Stimulated activated CD4-positive, alpha-beta T cell treated with anti-CD3 and anti-CD28 coated beads, Interleukin-12 subunit alpha, Interleukin-12 subunit beta, amount 100 ng/mL, for 48 hours (primary cell): ENCODE measurements at places on chromosomes 7 and 10.

GRCh38 chr7:78953726-78954363 lies 499.6 kb downstream of the MAGI2 start:
- DNase-seq, result no peak

- no peak for DNase-seq
These were observed 73.0 kb downstream of the TFPI2 start for GRCh38 chr7:93817526-93817925.

DNA sequence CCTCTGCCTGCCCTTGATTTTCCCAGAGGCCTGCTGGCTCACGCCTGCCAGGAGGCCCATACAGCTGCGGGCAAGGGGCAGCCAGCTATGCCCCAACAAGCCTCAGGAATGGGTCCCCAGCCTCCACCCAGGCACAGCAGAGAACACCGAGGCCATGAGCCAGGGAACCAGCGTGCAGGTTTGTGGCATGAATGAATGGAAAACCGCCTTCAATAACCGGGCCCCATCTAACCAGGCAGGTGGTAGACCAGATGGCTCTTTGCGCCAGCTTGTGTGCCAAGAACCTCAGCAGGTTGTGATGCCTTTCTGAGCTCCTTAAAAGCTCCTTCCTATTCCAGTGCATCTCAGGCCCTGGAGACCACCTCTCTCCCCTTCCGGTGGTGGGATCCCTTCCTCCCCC lies 50.2 kb downstream of the ELFN1 start:
- no peak for DNase-seq

- DNase-seq, result no peak
These were observed 82.0 kb downstream of the DOCK4 start for GRCh38 chr7:112124061-112124766.

DNA sequence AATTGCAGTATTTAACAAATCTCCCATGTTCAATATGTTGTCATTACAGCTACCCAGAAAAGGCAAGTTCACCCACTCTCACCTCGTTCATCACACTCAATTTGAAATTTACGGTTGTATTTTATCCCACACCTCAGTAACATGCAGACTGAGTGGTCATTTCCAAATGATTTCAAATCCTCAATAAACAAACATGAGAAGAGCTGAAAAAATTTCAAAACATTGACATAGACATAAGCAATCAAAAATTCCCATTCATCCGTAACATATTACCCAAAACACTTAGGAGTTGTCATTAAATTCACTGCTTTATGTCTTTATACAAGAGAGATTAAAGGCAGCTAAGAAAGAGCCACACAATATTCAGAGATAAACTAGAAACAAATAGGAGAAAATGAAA lies 61.7 kb upstream of the NEBL start:
- no peak for DNase-seq

- DNase-seq, result no peak
These were observed 181.8 kb downstream of the CDK14 start for GRCh38 chr7:90777886-90778285.

- no peak for DNase-seq
These were observed 3.0 kb downstream of the ZCCHC24 start for GRCh38 chr10:79442171-79443040.

GRCh38 chr7:73520673-73521635 lies 1.1 kb downstream of the BAZ1B start:
- DNase-seq, result no peak

- DNase-seq, result no peak
These were observed 59.1 kb downstream of the ANKRD26 start for GRCh38 chr10:27041196-27041595.

DNA sequence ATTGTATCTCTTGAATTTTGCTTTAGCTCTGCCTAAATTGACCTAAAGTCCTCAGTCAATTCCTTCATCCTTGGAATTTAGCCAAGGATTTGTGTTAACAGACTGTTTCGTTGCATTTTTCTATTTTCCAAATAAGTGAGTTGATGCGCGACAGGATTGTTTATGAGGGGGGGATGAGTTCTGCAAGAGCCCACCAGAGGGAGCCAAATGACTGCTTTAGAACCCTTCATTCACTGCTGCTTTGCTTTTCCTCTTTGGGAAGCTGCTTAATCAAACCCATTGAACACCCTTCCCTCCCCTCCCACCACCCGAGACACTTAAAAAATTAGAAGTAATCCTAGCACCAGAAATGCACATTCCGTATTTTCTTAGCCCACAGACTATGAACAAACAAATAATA lies 33.7 kb upstream of the PTF1A start:
- DNase-seq, result peak; percentile 20

DNA sequence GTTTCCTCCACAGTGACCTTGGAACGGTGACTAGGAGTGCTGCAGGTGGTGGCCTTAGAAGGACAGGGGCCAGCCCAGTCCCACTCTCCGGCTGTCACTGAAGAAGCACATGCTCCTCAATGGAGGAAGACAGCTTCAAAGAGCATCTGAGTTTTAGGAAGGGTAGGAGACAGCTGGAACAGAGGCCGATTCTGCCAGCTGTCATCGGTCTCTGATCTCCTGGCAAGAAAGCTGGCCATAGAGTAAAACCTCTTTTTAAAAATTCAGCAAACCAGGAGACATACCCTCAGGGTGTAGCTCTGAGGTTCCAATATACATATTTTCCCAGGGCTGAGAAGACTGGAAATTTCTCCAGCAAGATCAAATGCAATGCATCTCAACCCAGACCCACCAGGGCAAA lies 55.9 kb downstream of the KCNMA1 start:
- no peak for DNase-seq

GRCh38 chr10:15349112-15349511 lies 22.0 kb downstream of the FAM171A1 start:
- DNase-seq, result no peak

- no peak for DNase-seq
These were observed 6.0 kb downstream of the CLDN15 start for GRCh38 chr7:101231644-101232043.

DNA sequence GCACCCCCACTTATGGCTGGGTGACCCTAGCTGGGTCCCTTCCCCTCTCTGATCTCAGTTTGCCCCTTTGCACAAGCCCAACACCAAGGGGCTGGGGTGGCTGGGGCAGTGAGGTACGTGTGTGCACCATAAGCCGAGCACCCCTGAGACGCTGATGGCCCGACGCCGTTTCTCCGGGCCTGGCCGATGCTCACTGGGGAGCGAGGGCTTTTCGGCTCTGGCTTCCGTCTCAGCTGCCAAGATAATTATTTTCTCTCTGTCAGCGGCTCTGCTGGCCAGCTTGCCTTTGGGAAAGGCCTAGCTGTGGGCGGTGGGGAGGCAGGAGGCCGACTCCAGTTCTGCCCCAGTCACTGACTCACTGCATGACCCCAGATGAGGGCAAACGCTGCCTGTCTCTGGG lies 91.0 kb downstream of the ZMIZ1 start:
- DNase-seq, result no peak

DNA sequence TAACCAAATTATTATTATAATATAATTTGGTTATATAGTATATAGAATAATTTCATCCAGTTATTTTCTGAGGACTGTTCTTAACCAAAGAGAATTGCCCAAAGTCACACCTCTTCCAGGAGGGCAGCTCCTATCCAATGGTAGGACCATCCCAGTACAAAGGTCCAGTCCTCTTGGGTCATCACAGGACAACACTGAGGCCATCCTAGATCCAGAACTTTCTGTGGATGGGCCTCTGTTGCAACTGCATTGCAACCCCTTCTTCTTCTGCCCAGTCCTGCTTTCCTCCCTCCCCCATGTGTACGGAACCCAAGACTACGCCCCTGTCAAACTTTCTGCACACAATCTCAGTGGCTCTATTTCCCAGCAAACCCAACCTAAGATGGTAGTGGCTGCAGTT lies 5.4 kb upstream of the HABP2 start:
- DNase-seq, result no peak

DNA sequence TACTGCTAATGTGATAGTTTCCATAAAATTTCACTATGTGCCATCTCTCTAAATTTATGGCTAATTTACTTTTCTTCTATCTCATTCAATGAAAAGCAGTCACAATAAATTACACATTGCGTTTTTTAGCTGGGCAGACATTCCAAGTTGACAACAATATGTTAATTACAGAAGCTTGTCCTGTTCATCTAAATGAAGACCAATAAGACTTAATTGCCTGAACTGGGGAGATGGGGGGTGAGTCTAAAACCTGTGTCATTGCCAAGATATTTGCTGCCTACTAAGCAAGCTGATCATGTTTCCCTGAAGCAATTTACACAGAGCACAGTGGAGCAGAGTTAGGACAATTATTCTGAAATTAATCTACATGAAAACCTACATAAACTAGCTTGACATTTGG lies 89.3 kb upstream of the ADRB1 start:
- no peak for DNase-seq

GRCh38 chr10:22767859-22768258 lies 53.5 kb upstream of the PIP4K2A start:
- DNase-seq, result no peak

DNA sequence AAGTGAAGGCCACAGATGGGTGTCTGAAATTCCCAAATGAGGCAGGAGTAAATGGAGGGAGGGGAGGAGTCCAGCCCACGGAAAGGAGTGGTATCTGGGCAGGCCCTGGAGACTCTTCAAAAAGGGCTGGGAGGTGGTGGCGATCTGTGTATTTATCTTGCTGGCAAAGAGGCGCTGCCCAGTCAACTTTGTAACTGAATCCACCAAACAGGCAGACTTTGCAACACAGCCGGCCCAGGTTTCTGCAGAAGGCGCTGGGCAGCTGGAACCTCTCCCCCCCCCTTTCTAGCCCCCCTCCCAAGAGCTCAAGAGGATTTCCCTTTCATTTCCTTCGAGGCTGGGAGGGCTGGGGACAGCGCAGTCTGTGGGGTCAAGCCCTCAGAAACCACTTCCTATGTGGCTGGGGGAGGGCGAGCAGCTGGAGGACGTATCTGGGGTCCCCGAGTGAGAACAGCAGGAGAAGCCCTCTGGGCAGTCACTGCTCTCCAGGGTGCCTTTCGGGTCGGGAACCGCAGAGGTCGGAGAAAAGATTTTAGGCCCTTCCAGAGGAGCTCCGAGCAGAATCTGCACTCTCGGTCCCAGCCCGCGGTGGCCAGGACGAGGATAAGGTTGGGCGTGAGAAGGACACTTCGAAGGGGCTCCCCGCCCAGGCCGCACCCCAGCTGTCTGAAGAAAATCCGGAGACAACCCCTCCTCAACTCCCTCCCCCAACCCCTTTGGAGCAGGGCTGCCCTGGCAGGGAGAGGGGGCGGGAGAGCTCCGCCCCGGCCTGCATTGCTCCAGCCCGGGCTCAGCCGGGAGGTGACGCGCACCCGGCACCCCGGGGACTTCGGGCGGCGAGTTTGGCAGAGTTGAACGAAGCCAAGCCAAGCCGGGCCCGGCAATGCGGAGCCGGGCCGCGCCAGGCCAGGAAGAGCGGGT lies 965 bp downstream of the ZCCHC24 start:
- DNase-seq, result no peak

DNA sequence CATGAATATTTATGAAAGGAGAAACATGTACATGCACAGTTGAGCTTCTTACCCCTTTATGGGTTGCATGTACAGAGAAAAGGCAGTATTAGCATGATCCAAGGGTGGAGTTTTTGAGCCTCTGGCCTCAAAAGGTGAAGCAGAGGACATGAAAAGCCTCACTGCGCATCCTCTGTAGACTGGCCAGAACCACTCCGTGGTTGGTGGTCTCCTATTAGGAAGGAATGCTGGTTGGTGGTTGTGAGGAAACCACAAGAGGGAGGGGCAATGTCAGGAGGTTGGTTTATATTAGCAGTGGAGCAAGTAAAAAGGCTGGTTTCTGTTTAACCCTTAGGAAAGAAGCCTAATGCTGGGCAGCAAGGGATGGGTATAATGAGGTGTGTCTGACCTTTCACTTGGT lies 37.5 kb downstream of the AHCYL2 start:
- no peak for DNase-seq

- DNase-seq, result no peak
These were observed 23.3 kb downstream of the PODXL start for GRCh38 chr7:131533151-131533559.

- DNase-seq, result no peak
These were observed 13.9 kb downstream of the TSPAN14 start for GRCh38 chr10:80468002-80468401.

DNA sequence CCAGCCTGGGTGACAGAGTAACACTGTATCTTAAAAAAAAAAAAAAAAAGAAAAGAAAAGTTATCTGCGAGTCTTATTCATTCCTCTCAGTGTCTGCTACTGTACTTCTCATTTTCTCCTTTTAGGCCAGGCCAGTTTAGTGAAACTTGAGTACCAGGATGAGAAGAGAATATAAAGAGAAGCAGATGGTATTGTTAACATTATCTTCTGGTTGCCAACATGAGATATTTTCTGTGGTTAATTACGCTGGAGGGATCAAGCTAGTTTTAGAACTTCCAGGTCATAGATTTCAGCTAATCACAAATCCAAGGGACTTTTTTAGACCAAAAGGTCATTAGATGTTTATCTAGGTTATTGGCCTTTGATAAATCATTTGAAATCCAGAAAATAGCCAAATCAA lies 252.6 kb upstream of the SMIM30 start:
- DNase-seq, result no peak

- DNase-seq, result no peak
These were observed 80.2 kb upstream of the TMEM229A start for GRCh38 chr7:124113045-124113444.

DNA sequence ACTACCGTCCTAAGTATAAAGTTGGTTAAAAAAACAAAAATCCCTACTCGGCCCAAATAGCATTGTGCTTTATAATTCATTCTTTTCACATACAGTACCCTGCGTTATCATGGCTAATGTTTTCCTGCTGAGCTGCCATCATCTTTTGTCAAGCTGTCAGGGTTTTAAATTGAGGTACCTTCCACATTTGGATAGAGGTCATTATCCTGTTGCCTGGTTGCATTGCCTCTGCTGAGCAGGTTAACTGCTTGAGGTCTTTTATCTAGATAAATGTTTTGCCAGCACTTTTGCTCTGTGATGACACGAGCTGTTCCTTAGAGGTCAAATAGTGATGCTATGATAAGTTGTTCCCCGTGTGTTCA lies 94.4 kb upstream of the FZD1 start:
- DNase-seq, result no peak
